ENCODE measurements at places on chromosomes 1 and 21. TPM values are rescaled to one million over a fixed set of nuclear protein-coding genes. Genes with fewer than 3 reads are reported as not detected.

The MRPL9 gene
- total RNA-seq = 121 TPM

The PRRX1 gene
- not detected for total RNA-seq

The AJAP1 gene
- not detected for total RNA-seq

- no peak for DNase-seq
- H3K27me3 ChIP-seq = no peaks in the 10 kb centered on the region
- H3K4me1 ChIP-seq = no peaks in the 10 kb centered on the region
- H3K4me3 ChIP-seq = no peak overlapping the region
Observed at GRCh38 chr1:187873126-187873525, 1044.4 kb downstream of the PLA2G4A start.

GRCh38 chr1:40241362-40241761 is 6.4 kb upstream of the TMCO2 start:
- peaks cover 36% of the 10 kb centered on the region for H3K4me1 ChIP-seq
- no peak overlapping the region for H3K4me3 ChIP-seq
- DNase-seq = no peak
- peak overlapping the region; percentile 76 for H3K27ac ChIP-seq
- H3K27me3 ChIP-seq = no peaks in the 10 kb centered on the region

GRCh38 chr1:245188403-245188802 is 33.6 kb downstream of the KIF26B start:
- no peaks in the 10 kb centered on the region for H3K36me3 ChIP-seq
- H3K4me1 ChIP-seq = no peaks in the 10 kb centered on the region
- H3K4me3 ChIP-seq = no peak overlapping the region
- DNase-seq = no peak
- H3K27ac ChIP-seq = no peak overlapping the region
- no peaks in the 10 kb centered on the region for H3K27me3 ChIP-seq

GRCh38 chr1:205670611-205671430 is 9.5 kb downstream of the SLC45A3 start:
- H3K36me3 ChIP-seq = no peaks in the 10 kb centered on the region
- H3K4me3 ChIP-seq = no peak overlapping the region
- H3K4me1 ChIP-seq = peaks cover 17% of the 10 kb centered on the region
- H3K27me3 ChIP-seq = peaks cover 16% of the 10 kb centered on the region
- no peak for DNase-seq

- no peak for DNase-seq
- H3K27ac ChIP-seq = no peak overlapping the region
- H3K4me3 ChIP-seq = no peak overlapping the region
- H3K36me3 ChIP-seq = no peaks in the 10 kb centered on the region
Observed at GRCh38 chr1:221334062-221334461, 407.8 kb downstream of the DUSP10 start.

Measured in activated CD8-positive, alpha-beta T cell treated with anti-CD3 and anti-CD28 coated beads, Interleukin-2, amount 10 ng/mL, durations not matched to agents 7 days and 5 days (primary cell).